Fibroblast of skin of left biceps (primary cell): ENCODE measurements at places on chromosomes 7 and 10.

GRCh38 chr7:91899563-91899962, 19.1 kb upstream of the MTERF1 start:
- DNase-seq: no peak

DNA sequence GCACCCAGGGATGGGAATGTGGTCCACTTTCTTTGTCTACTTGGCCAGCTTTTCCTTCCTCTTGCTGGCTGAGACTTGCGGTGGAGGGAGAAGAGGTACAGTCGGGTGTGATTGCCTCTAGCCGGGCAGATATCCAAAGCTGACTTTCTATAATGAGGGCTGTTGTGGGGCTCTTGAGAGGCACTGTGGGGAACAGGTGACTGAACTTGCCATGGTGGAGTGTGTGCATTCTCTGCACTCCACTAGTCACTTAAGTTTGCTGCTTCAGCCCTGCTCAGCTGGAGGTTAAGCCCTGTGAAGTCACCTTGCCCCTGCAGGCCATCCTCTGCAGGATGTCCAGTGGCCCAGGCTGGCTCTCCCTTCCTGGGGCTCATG, 116.6 kb downstream of the AOAH start:
- DNase-seq: no peak

DNA sequence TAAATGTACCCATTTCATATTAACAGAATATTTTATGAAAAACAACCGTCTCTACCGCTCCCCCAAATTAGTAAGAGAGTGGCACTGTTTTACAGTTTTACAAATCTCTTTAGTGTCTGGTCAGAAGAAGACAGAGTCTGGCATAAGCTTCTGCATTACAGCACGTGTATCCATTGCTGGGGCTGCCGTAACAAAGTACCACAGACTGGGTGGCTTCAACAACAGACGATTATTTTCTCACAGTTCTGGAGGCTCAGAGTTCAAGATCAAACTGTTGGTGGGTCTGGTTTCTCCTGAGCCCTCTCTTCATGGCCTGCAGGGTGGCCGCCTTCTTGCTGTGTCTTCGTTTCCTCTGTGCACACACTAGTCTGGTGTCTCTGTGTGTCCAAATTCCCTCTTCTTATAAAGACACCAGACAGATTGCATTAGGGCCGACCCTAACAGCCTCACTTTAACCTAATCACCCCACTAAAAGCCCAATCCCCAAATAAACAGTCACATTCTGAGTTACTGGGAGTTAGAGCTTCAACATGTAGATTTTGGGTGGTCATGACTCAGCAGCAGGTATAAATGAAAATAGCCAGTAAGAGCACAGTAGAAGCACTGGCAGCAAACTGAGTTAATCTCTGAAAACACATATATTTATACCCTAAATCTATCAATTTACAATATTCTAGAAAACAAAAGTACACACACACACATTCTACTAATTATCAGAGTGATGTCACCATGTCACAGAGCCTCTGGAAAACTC, 4.0 kb upstream of the SPOCK2 start:
- DNase-seq: no peak

DNA sequence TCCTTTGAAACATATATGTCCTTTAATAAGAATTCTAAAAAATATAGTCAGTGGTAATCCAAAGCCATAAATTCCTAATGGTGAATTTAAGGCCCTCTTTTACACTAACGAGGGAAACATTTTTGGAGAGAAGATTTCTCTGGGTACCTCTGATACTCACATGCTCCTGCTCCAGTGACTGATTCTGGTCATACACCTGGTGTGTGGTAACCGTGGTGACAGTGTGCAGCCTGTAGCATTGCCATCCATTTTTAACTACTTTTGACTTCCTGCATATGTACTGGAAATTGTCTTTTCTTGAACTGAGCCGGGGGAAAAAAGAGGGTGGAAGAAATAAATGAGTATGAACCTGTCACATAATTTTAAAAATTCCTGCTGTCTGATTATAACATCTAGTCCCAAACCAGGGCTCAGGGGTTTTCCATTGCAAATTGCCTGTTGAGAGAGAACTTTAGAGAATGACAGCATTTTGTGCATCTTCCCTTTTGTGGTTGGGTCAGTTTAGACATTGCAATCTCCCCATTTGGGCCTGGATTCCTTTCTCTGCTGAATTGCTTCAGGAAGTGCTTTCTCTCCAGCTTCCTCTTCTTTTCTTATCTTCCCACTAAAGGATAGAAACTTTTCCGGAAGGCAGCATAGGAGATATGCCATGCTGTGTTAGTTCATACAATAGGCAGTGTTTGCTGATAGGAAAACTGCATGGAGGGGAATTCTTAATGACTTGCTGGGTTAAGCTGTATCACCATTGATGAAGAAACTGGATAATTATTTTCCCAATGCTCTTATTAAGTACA, 125.5 kb downstream of the GRM3 start:
- no peak for DNase-seq

GRCh38 chr10:119100434-119101238, 3.3 kb upstream of the DENND10 start:
- DNase-seq: no peak

DNA sequence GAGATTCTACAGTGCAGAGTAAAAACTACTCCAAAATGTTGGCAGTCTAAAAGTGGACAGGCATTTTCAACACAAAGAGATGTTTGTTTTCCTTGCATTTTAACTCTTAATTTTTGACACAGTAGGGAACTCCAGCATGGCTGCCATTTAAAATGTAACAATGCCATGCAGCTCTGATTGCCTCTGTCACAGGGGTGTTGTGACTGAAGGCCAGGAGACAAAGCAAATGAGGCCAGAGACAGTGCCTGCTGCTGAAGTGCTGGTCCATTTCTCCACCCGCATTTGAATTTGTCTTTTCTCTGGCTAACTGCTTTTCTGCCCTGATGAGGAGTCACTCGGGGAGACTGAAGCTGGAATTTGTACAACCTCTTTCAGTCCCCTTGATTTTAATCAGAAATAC, 710.6 kb upstream of the GALNT17 start:
- no peak for DNase-seq

DNA sequence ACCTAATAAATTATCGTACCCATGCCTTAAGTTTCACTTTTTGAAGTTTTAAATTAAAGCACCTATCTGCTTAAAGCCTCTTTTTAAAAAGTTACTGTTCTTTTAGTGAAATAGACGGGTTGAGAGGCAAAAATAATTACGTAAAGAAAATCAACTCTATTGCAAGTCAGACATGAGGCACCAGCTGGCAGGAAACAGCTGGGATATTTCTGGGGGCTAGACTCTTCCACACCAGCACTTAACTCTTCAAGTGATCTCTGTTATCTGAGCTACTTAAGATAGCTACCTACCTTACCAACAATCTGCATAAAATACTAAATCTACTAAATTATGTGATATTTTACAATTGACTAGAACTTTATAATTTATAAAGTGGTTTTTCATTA, 35.8 kb downstream of the GBF1 start:
- DNase-seq: no peak

GRCh38 chr10:106043863-106044262, 1120.6 kb downstream of the SORCS1 start:
- peak; percentile 26 for DNase-seq

DNA sequence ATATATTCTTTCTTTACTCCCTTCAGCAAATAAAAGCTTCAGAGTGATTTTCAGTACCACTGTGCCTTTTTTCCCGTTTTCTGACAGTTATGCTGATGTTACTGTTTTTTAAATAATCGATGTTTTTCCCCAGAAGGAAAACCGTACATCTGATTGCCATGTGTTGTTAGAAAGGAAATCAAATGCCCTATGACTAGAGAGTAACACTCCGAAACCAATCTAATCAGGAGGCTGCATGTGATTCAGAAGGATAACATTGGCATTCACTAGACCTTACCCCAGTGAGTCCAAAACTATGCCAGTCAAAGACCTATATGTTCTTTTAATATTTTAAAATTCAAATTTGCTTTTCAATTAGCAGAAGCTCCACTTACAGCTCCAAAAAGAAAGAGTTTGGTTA, 116.3 kb downstream of the TMEM26 start:
- no peak for DNase-seq

DNA sequence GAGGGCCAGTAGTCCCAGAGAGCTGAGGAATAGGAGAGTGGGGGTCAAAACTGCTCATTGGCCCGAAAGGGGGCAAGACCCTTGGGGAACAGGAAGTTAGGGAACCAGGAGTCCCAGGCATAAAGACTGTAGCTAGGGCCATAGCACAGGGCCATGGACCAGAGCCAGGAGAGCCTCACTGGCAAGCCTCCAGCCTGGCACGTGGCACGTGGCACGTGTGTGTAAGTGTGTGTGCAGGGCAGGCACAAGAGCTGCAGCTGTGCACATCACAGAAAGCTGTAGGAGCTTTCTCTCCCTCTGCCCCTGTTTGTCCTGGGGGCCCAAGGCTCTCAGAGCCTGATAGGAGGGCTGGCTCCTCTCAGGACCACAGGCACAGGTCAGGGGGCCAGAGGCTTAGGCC, 47.8 kb upstream of the SLF2 start:
- DNase-seq: no peak

GRCh38 chr7:140423501-140423900, 19.6 kb downstream of the RAB19 start:
- no peak for DNase-seq

GRCh38 chr7:147658392-147658967, 932.1 kb upstream of the C7orf33 start:
- no peak for DNase-seq
